ENCODE measurements at places on chromosomes 4 and X. TPM values are rescaled to one million over a fixed set of nuclear protein-coding genes. Genes with fewer than 3 reads are reported as not detected.

The MAD2L1 gene
- 78.9 TPM for polyA plus RNA-seq

DNA sequence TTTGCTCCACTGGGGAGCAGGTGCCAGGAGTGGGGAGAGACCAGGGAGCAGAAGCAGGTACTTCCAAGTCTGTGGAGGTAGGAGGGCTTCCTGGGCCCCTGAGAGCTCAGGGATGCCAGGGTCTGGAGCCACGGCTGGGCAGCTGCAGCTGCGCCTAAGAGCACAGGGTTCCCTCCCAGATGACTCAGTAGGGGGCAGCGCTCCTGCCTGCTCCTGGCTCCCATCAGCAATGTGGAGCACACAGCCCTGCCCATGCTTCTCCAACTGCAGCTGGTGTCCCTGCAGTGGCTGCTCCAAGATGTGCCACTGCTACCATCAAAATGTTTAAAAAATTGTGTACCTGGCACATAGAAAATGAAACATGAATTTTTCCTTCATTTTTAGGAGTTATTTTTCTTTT lies 1028.2 kb downstream of the PCDH7 start:
- no peak for DNase-seq

GRCh38 chr4:139873111-139873860 lies 207.7 kb downstream of the MGST2 start:
- DNase-seq, result no peak

GRCh38 chr4:181756451-181757095 lies 486.6 kb upstream of the TENM3 start:
- DNase-seq, result no peak

DNA sequence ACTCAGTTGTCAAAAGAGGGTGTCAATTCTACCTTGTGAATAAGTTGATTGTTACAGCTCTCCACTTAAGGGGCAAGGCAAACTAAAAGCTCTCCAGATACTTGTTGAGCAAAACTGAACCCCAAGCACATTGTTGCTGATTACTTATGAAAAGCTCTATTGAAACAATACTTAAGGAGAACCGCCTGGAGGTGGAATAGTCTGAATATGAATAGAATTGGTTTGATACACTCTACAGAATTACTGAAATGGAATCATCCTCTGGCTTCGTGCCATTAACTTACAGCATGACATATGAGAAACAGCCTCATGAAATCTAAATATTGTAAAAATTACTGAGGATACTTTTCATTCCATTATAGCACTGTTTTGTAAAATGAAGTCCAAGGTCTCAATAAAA lies 127.0 kb upstream of the SH3RF1 start:
- no peak for DNase-seq

The INTU gene
- 2.7 TPM for polyA plus RNA-seq

The RBM10 gene
- polyA plus RNA-seq, result 37.8 TPM

The PDGFRA gene
- polyA plus RNA-seq, result not detected

The MORC4 gene
- 0.53 TPM for polyA plus RNA-seq

DNA sequence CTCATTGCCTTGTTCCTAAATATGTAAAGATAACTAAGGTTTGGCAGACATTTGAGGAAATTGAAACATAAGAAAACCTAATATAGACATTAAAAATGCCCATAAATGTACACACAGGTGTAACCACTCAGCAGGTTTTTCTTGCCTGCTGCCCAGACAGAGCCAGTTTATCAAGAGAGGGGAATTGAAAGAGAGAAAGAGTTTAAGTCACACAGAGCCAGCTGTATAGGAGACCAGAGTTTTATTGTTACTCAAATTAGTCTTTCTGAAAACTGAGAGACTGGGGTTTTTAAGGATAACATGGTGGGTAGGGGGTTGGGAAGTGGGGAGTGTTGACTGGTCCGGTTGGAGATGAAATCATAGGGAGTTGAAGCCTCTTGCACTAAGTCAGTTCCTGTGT lies 119.0 kb downstream of the CFAP299 start:
- no peak for DNase-seq

GRCh38 chr4:24632011-24632410 lies 47.7 kb upstream of the DHX15 start:
- no peak for DNase-seq

- no peak for DNase-seq
Measured at GRCh38 chr4:155615081-155615887, 51.4 kb upstream of the GUCY1A1 start.

DNA sequence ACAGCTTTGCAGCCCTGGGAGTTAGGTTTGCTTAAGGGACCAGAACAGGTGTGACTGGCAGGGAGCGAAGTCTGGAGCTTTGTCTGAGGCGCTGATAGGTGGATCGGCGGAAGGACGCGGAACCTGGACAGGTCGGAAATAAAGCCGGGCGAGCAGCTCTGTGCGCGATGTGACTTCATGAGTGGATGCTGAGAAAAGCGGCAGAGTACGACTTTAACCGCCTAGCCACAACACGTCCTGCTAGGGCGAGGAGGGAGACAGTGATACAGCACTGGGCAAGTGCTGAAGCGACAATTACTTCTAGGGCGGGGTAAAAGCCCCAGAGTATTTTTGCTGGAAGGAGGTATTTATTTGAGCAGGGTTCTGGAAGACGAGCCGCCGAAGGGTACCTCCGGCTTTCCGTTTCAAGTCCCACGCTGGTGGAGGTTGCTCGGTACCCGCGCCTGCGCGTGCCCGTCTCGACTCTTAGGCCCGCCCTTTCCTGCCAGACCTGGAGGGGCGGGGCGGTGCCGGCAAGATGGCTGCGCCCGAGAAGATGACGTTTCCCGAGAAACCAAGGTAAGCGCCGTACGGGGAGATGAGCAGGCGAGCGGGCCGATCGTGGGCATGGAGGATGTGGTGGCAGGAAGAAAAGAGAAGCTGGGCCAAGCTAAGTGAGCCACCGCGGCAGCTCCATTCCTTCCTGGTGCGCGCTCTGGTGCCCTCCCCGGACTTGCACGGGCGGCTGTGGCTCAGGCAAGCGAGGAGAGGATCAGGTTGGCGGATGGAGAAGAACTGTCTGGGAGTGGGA lies at the start of gene ZRSR2:
Gene ZRSR2, plus strand, starts transcription at position 506 of the 790 bp plus-strand sequence. Its CDS starts 12 bp downstream, at position 518.
- DNase-seq, result peak; percentile 88

GRCh38 chr4:22672944-22673343 lies 19.8 kb upstream of the GBA3 start:
- DNase-seq, result no peak

- DNase-seq, result no peak
Measured at GRCh38 chr4:77931452-77932135, 69.0 kb downstream of the MRPL1 start.

The TCP11X2 gene
- not detected for polyA plus RNA-seq

The F11 gene
- polyA plus RNA-seq, result not detected

- DNase-seq, result no peak
Measured at GRCh38 chrX:136899221-136899620, 18.7 kb upstream of the RBMX start.

DNA sequence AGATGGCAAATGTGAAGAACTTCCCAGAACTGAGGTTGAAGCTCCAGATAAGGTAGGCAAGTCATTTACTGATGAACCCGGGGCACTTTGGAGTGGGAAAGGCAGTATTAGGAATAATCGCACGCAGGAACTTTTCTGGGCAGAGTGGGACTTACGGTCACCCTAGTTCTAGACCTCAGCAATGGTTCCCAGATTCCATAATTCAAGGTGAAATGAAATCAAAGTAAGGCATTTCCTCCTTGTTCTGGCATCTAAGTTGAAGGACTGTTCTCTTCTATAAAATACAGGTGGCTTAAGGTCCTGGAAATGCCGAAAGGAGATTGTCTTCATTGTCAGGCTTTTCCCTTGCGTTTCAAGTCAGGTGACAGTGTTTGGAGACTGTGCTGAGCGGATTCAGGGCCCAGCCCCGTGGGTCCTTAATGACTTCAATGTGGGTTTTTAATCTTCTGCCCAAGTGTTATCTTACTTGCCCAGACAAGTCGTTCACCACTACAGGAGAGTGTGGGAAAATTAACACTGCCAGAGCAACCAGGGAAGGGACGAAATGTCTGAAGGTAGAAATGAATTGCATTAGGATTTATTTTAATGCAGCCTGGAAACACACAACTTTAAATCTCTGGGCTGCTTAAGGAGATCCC lies 52.1 kb upstream of the STOX2 start:
- no peak for DNase-seq

The PDE6B gene
- polyA plus RNA-seq, result not detected

GRCh38 chrX:85591536-85591935 lies 212.1 kb upstream of the POF1B start:
- no peak for DNase-seq

- DNase-seq, result no peak
Measured at GRCh38 chrX:151042842-151043241, 59.7 kb downstream of the HMGB3 start.

DNA sequence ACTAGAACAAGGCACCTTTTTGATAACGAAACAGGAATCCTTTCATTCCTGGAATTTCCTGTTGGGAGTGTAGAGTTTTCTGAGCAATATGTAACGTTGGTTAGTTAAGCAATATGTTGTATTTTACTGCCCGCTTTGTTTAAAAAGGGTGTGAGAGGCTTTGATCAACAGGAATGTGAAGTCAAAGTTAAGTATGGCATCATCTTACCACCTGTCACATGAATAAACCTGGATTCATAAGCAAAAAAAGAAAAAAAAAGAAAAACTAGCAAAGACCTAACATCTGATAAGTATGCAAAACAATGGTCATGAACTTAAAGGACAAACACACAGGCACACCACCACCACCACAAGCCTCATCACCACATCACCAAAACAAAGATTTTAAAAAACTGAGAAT lies 7.1 kb upstream of the CXCL5 start:
- no peak for DNase-seq

DNA sequence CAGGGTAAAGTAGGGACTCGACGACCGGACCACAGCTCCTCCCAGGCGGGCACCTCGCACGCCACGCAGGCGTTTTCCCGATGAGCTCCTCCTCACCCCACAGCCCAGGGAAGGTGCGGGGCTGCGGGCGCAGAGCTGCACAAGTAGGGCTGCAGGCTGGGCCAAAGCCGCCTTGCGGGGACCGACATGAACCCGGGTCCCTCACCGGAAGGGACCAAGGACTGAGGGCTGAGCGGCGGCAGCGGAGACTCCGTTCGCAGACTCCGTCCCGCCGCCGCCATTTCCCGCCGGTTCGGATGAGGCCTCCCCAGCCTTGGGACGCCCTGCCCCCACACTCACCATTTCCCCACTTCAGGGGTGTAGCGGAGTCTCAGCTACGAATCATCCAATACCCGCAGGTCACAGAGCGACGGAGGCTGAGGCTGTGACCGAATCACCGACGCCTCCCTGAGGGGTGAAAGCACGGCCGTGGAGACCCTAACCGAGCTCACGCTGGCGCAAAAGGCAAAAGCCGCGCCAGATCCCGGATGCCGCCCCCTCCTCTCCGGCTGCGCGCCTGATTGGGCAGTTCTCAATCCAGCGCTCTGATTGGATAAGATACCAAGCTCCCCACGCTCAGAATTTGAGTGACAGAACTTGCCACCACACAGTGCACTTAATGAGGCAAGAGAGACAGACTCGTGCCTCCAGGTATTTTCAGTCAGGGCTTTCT lies at the start of gene ZNF732:
Gene ZNF732, minus strand, starts transcription at position 506 of the 712 bp plus-strand sequence. Its CDS starts 164 bp downstream, at position 342.
- peak; percentile 3 for DNase-seq

GRCh38 chr4:26135331-26135730 lies 185.5 kb upstream of the RBPJ start:
- no peak for DNase-seq

The TSPAN5 gene
- polyA plus RNA-seq, result 1.2 TPM
